Activated CD8-positive, alpha-beta T cell treated with anti-CD3 and anti-CD28 coated beads, Interleukin-2, amount 10 ng/mL, durations not matched to agents 7 days and 5 days (primary cell): ENCODE measurements at places on chromosomes 7 and 10. TPM values are rescaled to one million over a fixed set of nuclear protein-coding genes. Genes with fewer than 3 reads are reported as not detected.

DNA sequence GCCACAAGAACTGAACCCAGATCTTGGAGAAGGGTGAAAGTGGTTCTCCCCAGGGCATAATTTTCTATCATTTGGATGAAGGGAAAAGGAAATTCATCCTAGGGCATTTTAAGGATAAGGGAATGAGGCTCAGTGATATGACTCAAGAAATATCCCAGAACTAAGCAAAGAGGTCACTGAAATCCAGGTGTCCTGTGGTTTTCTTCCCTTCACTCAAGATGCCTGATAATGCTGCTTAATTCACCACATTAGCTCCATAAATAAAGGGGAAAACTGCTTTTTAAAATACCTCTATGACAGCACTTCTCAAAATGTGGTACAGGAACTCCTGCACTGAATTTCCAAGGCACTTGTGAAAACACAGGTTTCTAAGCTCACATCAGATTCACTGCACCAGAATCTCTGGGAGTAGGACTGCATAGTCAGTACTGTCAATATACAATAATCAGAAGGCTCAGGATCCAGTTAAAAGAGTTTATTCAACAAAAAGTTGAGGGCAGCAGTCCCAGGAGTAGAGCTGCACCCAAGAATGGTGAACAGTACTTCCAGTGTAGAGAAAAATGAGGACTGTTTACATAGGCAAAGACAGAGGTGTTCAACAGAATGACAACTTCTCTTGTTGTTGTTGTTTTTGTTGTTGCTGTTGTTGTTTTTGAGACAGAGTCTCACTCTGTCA, 2.9 kb downstream of the IFIT3 start:
- DNase-seq: no peak

- DNase-seq: no peak
Measured at GRCh38 chr10:37752334-37752875, 105.0 kb downstream of the ZNF248 start.

- DNase-seq: no peak
Measured at GRCh38 chr7:146864644-146865043, 748.0 kb downstream of the CNTNAP2 start.

- no peak for DNase-seq
Measured at GRCh38 chr10:52951824-52952223, 179.2 kb upstream of the MBL2 start.

LRIT2 gene
- total RNA-seq: not detected

GRCh38 chr7:141097430-141097829, 23.6 kb downstream of the TMEM178B start:
- DNase-seq: peak; percentile 22
